T-cell (primary cell): ENCODE measurements at places on chromosomes 11 and 22.

DNA sequence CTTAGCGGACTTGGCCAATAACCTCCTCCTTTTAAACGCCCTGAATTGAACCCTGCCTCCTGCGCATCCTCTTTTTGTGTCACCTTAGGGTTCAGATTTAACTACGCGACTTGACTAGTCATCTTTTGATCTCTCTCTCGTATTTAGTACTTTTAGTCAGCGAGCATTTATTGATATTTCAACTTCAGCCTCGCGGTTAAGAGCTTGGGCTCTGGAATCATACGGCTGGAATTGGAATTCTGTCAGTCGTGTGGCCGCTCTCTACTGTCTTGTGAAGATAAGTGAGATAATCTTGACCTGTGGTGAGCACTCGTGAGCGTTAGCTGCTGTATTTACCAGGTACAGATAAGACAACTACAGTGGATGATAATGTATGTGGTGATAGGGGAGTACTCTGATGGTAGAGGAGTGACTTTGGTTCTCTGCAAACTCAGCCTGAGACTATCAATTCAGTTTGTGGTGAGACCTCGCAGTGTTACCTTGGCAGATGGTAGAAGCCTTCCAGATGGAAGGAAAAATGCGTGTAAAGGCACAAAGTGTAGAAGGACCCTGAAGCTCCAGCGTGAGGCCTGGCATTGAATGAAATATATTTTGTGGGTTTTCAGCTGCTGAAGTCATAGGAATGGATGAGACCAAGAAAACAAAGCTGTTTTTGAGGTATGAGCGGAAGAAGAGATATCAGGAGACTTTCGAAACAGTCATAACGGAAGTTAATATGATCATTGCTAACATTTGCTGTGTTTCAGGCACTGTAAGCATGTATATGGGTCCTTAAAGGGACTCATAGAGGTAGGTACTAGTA, 682 bp downstream of the ATM start:
- DNase-seq = peak; percentile 16

DNA sequence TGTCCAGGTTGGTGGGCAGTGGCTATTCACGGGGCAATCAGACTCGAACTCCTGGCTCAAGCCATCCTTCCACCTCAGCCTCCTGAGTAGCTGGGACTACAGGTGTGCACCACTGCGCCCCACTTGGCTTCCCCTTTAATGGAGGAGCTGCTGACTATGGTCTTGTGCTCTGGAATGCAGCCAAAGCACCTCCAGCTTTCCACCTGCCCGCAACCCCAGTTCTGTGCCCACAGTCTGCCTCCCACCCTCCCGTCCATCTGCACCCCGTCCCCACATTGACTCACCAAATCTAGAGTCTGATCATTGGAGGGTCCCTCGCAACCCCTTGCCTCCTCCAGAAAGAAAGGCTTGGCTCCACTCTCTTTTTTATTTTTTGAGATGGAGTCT, 41.0 kb downstream of the KCNJ4 start:
- no peak for DNase-seq

- DNase-seq = no peak
Observed at GRCh38 chr22:45516923-45517675, 14.4 kb downstream of the FBLN1 start.

- no peak for DNase-seq
Observed at GRCh38 chr11:27295928-27296327, 67.1 kb downstream of the CCDC34 start.

- DNase-seq = no peak
Observed at GRCh38 chr11:101442171-101442570, 141.6 kb downstream of the TRPC6 start.

DNA sequence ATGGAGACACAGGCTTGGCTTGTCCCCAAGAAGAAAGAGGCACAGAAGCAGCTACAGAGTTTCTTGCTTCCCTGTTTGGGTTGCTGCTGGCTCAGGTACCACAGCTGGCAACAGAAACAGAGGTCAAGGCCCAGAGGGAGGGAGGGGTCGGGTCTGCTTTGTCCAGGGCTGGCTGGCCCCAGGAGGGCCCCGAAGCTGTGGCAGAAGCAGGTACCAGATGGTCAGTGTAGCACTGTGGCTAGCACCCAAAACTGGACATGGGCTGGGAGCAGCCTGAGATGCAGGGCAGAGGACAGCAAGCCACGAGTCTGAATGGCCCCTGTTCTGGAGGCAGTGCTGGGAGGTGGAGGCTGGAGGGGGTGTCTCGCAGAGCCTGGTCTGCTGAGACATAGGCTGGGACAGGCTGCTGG, 52.3 kb upstream of the CCDC188 start:
- no peak for DNase-seq

DNA sequence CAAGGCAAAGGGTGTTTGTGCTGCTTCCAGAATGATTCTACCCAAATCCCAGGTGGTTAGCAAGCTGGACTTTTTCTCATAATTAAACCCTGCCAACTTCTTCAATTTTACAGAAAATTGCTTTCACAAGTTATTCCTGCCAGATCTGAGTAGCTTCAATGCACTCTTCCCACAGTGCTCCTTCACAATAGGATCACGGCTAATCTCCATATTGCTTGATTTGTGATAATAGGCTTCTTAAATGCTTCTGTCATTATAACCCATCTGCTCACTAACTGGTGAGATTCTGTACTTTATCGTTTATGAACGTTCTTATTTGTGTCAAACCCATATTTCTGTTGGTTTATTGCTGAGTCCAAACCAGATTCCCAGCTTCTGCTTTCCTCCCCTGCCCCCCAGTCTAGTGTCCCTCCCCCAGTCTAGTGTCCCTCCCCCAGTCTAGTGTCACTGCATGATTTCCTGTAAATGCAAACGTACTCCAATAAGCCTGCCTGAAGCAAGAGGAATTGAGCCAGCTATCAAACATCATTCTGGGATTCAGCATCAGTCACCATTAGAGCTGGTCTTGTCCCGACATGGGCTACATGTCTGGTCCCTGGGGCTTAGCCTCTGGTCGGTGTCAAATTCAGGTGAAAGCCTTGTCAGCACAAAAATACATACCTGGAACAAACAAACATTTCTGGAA, 14.0 kb downstream of the MMP3 start:
- no peak for DNase-seq
